ENCODE measurements at places on chromosomes 4 and X.

- no peak for DNase-seq
These were observed 16.5 kb upstream of the SMIM14 start for GRCh38 chr4:39655211-39655610.

DNA sequence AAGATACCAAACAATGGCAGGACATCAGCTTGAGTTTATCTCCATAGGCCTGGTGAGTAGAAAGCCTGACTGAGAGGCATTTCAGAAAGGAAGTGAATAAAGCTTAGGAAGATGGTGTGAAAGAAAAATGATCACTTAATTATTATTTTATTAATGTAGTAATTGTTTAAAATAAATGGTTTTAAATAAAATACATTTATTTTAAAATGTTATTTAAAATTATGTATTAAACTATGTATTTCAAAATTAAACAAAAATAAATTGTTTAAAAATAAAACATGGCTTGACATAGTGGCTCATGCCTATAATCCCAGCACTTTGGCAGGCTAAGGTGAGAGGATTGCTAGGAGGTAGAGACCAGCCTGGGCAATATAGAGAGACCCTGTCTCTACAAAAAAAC is 145.8 kb downstream of the IL15 start:
- no peak for DNase-seq

- DNase-seq = no peak
These were observed 90.5 kb downstream of the STOX2 start for GRCh38 chr4:183995570-183995969.

DNA sequence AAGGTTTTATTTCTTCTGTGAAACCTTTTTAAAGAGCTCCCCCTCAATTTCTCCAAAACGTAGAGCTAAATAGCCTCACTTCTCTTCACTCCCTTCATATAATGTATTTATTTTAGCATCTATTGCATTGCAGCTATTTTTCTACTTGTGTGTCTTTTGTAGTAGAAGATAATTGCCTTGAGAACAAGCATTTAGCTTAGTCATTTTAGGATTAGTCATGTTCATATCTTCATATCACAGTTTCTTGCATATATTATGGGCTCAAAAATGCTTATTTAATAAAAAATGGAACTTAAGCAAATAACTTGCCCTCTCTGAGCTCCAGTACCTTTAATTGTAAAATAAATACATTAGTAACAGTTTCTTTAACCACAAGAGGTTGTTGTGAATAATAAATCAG is 72.1 kb upstream of the SPANXC start:
- no peak for DNase-seq

- peak; percentile 76 for DNase-seq
These were observed 20.1 kb upstream of the CSF2RA start for GRCh38 chrX:1248331-1249061.

DNA sequence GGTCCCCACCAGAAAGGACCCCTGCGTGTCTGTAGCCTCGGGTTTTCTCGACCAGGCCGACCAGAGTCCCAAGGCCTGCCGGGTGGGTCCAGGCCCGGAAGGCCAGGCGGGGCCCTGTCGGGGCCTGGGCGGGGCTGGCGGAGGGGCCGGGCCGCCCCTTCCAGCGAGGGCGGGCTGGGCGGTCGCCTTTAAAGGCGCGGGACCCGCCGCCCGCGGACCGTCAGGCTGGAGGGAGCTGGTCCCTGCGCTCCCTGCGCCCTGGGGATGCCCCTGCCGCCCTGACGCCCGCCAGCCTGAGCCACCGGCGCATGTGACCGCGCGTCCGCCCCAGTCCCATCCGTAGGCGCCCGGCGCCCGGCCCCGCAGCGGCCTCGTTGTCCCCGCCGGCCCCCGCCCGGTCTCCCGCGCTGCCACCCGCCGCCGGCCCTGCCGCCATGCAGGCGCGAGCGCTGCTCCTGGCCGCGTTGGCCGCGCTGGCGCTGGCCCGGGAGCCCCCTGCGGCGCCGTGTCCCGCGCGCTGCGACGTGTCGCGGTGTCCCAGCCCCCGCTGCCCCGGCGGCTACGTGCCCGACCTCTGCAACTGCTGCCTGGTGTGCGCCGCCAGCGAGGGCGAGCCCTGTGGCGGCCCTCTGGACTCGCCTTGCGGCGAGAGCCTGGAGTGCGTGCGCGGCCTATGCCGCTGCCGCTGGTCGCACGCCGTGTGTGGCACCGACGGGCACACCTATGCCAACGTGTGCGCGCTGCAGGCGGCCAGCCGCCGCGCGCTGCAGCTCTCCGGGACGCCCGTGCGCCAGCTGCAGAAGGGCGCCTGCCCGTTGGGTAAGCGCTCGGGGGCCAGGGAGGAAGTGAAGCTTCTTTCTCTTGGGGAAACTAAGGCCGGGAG is at the start of gene HTRA3:
Gene HTRA3, plus strand, starts transcription at position 220 of the 883 bp plus-strand sequence. Its CDS starts 215 bp downstream, at position 435.
- no peak for DNase-seq

DNA sequence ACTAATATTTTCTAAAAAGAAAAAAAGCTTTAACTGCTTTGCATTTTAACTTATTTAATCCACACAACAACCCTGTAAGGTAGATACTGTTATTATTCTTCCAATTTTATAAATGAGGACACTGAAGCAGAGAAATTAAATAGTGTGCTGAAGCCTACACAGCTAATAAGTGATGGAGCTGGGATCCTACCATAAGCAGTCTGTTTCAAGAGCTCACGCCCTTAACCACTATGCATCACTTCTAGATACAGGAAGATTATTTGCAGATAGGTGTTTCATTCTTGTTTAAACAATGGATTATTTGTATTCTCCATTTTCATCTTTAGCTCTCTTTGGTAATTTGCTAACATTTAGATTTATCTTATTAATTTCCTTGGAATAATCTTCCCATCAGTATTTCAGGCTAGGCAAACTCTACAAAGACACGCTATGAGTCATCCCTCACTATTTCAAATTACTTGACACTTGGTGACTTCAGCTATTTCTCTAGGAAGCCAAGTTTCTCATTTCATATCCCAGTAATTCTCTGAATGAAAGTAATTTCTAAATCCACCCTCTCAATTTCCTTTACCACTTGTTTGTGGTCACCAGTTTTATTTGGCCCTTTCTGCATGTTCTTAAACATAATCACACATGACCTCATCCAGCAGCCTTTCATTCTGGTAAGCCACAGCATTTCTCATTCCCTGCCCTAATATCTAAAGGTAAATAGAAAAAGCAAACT is 67.3 kb downstream of the ASB9 start:
- no peak for DNase-seq

- DNase-seq = no peak
These were observed 33.2 kb downstream of the TLL1 start for GRCh38 chr4:165906272-165906671.

DNA sequence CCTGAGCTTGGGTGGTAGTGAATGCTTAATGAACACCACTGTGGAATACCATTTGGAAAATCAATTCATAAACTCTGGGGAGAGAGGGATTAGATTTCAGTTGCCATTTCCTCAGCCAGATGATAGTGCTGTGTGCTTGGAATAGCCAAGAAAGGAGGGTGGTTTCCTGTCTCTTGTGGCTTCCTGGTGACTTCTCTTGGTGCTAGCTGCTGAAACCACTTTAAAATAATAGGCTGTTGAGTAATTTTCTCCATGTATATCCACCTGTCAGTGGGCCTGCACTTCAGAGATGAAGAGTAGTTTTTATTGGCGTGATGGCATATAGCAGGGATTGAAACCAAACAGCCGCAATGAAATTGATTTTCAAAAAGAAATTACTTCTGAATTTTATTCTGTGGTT is 11.8 kb downstream of the EDA start:
- peak; percentile 25 for DNase-seq

GRCh38 chrX:70434914-70435586 is 9.6 kb upstream of the DLG3 start:
- no peak for DNase-seq

DNA sequence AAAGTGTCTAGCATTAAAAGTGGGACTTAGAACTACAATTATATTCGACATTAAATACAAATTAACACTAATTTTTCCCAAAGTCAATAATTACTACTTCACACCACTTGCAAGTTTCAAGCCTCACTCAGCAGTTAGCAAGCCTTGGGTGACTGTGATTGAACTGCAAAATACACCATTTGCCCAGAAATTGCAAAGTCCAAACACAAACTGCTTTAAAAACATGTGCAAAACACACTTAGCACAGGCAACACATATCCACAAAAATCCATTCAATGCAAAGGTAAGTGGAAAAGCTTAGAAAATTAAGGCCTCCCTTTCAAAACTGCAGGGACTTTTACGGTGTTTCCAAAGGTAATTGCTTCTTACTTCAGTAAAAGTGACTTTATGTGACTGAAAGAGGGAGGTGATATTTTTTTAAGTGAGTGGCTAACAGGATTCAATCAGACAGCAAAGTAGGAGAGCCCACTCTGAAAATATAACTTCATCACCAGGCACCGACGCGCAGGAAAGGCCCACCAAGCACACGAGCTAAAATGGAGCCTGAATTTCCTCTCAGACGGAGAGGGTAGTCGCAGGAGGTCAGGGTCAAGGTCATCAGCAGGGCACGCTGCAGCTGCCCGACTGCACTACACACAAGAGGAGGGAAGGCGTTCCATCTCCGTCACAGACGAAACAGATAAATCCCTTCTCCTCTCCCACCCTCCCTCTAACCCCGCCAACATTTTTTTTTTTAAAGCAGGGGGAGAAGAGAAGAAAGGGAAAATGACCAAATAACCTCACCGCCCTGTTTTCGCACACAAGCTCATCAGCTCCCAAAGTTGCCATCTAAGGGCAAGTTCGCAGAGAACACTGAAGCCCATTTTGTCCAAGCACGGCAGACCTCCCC is 3.1 kb downstream of the ZNF827 start:
- peak; percentile 26 for DNase-seq

DNA sequence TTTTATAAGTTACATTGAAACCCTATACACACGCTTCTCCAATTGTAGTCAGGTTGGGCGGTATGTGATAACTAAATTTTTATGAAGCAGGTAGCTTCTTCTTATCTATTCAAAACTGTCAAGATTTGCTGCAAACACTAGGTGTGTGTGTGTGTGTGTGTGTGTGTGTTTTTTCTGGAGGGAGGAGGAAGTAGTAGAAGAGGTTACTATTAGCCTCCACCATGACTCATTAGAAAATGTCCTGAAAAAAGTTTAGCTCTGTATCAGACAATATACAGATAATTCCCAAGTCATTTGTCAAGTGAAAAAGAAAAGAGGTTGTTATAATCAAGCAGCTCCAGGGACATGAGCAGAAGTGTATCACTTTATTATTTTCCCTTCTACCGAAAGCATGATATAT is 33.9 kb downstream of the PCDH7 start:
- DNase-seq = no peak

- DNase-seq = no peak
These were observed 18.5 kb downstream of the ADRA2C start for GRCh38 chr4:3784454-3785291.

DNA sequence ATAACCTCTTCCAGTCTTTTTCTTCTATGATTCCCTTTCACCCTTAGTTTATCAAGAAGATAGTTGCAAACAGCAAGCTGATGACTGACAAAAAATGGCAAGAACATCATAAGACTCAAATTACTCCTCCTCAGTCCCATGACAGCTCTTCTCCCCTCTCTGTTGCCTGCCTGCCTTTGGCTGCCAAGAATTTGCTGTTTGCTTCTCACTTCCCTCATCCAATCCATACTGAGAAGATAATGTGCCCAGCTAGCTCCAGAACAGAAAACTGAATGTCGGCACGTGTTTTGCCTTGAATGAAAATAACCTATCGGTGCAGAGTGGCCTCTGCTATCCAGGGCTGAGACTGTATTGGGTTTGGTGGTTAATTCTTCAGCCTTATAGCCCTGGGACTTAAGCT is 192.1 kb downstream of the PPARGC1A start:
- DNase-seq = no peak

DNA sequence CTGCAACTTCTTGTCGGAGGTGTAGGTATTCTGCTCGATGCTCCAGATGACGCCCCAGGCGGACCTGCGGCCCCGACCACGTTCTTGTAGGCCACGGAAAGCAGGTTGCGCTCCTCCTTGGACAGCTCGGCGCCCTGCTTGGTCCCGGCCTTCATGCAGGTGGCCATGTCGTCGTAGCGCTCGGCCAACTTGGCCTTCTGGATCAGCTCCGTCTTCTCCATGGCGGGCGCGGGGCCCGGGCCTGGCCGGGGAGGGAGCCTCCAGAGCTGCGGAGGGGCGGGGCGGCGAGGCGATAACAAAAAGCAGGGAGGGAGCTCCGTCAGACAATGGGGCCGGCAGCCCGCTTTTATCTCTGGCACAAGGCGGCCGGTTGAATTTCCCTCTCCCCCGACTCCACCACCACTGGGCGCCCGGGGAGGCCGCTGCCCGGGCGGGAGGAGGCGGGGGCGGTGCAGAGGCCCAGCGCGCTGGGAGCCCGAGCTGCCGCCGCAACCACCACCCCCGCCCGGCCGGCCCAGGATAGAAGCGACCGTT is 28.3 kb upstream of the DRP2 start:
- no peak for DNase-seq

- no peak for DNase-seq
These were observed 481.6 kb upstream of the FSTL5 start for GRCh38 chr4:162645381-162645780.

DNA sequence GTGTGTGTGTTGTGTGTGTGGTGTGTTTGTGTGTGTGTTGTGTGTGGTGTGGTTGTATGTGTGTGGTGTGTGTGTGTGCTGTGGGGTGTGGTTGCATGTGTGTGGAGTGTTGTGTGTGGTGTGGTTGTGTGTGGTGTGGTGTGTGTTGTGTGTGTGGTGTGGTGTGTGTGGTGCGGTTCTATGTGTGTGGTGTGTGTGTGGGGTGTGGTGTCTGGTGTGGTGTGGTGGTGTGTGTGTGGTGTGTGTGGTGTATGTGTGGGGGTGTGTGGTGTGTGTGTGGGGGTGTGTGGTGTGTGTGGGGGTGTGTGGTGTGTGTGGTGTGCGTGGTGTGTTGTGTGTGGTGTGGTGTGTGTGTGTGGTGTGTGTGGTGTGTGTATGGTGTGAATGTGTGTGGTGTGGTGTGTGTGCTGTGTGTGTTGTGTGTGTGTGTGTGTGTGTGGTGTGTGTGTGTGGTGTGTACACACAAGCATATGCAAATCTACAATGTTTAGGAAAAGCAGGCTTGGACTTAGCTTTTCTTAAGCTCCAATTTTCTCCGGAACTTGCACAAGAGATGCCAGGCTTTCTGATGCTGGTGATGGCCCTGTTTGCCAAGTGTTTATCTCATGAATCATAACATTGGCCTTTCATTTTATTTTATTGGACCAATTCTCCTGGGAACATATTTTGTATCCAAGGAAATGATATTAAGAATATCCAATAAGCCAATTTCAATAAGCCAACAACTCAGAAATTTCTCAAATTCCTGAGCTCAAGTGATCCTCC is 148.7 kb downstream of the SPATA18 start:
- DNase-seq = no peak

- DNase-seq = no peak
These were observed 40.7 kb upstream of the ARMCX5 start for GRCh38 chrX:102558607-102559006.

- no peak for DNase-seq
These were observed 182.2 kb downstream of the BMPR1B start for GRCh38 chr4:94939791-94940519.

DNA sequence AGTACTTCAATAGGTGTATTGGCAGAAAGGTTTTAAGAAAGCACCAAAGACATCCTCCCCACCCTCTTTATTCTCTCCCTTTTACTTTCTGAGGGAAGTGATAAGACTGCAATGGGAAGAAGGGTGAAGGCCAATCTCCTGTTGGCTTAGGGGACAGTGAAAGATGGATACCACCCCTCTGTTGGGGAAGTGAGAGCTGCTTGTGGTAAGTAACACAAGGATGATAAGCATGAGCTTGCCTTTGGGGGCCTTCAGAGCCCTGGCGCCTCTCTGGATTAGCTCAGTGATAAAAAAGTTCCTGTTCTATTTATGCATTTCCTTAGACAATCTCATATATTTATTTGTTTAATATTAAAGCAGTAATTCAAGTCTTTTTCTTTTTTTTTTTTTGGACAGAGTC is 5.2 kb upstream of the KLF8 start:
- no peak for DNase-seq

- no peak for DNase-seq
These were observed 1.2 kb upstream of the NMU start for GRCh38 chr4:55637272-55637820.

GRCh38 chr4:89929425-89930159 is 34.9 kb downstream of the MMRN1 start:
- DNase-seq = no peak
